Stimulated activated CD4-positive, alpha-beta T cell treated with anti-CD3 and anti-CD28 coated beads, Interleukin-1b, Interleukin-23, amount 100 ng/mL, for 24 hours (primary cell): ENCODE measurements at places on chromosomes 5 and 9.

DNA sequence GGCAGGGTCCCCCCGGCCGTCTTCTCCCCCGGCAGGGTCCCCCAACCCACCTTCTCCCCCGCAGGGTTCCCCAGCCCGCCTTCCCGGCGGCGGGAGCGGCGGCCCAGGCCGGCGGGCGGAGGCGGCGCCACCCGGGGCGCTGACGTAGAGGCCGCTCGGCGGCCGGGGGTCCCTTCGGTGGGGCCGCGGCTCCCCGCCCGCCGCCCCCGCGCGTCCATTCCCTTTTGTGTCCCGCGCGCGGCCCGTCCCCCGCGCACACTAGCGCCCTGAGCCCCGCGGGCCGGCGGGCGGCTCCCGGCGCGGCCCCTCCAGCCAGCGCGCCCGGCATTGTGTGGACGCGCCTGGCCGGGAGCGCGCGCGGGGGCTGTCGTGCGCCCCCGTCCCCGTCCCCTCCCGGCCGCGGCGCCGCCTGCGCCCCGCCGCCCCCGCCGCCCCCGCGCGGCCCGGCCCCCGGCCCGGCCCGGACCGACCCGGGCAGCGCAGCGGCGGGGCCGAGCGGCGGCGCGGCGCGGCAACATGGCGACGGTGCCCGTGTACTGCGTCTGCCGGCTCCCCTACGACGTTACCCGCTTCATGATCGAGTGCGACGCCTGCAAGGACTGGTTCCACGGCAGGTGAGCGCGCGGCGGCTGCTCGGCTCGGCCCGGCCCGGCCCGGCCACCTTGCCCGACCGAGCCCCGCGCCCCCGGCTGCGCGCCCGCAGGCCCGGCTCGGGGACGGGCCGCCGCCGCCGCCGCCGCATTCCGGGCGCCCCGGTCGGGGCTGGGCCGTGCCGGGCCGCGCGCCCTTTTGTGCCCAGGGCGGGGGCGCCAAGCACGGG, at the start of gene PHF2:
TSS of gene PHF2 (plus strand) at position 327 of the 820 bp plus-strand sequence. CDS start at position 517, 190 bp downstream.
- DNase-seq, result no peak

GRCh38 chr9:105877721-105878120, 183.4 kb downstream of the TMEM38B start:
- DNase-seq, result no peak

GRCh38 chr9:9173264-9173663, 1373.7 kb upstream of the DMAC1 start:
- no peak for DNase-seq

- DNase-seq, result no peak
Observed at GRCh38 chr5:177546258-177546741, 8.1 kb downstream of the FAM193B start.

- DNase-seq, result no peak
Observed at GRCh38 chr5:154117930-154118329, 72.6 kb upstream of the GALNT10 start.

- DNase-seq, result no peak
Observed at GRCh38 chr9:114606068-114606467, 5.0 kb upstream of the TMEM268 start.

DNA sequence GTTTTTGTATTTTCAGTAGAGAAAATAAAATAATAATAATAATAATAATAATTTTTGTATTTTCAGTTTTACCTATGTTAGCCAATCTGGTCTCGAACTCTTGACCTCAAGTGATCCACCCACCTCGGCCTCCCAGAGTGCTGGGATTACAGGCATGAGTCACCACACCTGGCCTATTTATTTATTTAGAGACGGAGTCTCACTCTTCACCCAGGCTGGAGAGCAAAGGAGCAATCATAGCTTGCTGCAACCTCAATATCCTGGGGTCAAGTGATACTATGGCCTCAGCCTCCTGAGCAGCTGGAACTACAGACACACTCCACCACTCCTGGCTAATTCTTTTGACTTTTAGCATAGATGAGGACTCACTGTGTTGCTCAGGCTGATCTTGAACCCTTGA, 167.5 kb downstream of the TLE1 start:
- no peak for DNase-seq

DNA sequence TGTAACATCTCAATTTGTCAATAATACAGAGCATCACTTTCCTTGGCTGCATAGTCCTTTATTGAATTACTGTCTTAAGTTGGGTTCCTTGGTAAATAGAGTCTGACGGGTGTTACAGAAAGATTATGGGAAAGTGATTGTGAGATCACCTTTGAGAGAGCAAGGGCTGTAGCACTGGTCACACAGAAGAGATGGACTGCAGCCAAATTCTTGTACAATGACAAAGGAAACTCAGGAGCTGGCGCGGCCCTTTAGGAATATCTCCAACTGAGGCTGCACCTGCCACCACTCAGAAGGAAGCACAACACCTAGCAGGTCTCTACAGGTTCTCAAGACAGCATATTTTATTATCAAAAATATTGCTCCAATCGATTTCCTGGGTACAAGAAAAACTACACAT, 350.0 kb upstream of the ISL1 start:
- DNase-seq, result no peak
